NB4 (cell line): ENCODE measurements at places on chromosomes 7 and 10.

DNA sequence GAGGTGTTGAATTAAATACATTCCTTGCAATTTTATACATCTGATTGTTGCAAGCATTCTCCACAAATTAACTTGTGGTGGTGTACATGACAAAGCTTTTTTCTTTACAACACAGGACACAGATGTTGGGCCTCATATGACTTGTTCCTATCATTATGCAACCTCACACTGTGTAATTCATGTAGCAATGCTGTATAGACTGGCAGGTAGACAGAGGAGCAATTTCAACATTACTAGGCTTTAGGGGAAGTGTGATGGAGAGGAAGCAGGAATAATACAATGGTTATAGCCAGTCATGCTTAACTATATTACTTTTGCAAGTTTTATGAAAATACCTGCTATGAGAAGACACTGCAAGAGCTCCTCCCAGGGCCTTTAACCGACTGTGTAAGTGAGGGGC is 832.1 kb downstream of the CNTNAP2 start:
- DNase-seq, result peak; percentile 15

- DNase-seq, result no peak
These were observed 94.2 kb downstream of the CUBN start for GRCh38 chr10:17035446-17035845.

DNA sequence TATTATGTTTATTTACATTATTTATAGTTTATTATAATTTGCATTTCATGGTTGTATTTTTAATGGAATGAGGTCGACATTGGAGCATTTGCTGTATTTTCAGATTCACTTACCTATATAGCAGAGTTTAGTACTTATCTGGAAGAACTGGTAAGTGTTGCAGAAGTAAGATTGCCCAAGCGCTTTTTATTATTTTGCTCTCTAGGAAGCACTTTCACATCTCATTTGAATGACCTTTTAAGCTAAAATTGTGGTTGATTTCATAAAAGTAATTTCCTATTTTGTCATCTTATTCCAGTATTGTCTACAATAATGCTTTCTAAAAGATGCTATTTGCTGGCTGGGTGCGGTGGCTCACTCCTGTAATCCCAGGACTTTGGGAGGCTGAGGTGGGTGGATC is 28.6 kb downstream of the SEC61A2 start:
- peak; percentile 5 for DNase-seq

DNA sequence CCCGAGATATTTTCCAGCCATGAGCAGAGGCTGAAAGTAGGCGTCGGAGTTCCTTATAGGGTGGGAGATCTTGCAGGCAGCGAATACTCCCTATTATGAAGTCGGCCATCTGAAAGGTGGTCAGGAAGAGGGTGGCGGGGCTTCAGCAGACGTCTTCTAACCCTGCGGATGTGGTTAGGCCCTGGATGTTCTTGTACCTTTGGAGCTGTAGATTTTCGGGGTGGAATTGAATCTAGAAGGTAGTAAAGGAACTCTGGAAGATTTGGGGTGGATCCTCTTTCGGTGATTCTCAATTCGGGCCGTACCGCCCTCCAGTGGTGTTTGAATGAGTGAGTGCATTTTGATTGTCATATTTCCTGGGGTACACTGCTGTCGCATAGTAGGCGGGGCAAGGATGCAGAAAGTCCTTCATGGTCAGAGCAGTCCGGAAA is 635 bp downstream of the NUP205 start:
- DNase-seq, result peak; percentile 92

DNA sequence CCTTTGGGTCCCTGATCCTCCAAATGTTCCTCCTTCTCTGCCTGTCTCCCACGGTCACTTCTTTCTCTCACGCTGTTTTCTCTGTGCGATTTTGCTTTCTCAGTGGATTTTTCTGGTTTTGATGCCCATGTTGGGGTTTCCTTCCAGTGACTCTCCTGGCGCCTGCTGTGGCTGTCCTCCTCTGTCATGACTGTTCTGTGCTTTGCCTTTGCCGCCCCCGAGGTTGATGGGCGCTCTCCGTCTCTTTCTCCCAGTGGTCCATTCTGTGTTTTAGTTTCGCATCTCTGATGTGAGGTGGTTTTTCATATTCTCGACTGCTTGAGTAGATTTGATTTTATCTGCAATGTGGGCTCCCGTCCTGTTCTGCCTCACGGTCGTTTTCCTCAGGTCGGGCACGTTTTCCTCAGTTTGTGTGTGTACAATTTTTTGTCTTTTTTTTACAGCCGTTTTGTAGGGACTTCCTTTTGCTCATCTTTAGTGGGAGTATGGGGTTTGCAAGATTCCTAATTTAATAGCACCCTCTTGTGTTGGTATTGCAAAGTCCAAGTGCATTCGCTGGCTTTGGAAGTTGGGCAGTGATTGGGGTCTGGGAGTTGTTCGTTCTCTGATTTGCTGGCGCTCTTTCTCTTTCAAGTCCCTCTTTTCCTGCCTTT is 100.0 kb downstream of the INPP5A start:
- DNase-seq, result peak; percentile 81

DNA sequence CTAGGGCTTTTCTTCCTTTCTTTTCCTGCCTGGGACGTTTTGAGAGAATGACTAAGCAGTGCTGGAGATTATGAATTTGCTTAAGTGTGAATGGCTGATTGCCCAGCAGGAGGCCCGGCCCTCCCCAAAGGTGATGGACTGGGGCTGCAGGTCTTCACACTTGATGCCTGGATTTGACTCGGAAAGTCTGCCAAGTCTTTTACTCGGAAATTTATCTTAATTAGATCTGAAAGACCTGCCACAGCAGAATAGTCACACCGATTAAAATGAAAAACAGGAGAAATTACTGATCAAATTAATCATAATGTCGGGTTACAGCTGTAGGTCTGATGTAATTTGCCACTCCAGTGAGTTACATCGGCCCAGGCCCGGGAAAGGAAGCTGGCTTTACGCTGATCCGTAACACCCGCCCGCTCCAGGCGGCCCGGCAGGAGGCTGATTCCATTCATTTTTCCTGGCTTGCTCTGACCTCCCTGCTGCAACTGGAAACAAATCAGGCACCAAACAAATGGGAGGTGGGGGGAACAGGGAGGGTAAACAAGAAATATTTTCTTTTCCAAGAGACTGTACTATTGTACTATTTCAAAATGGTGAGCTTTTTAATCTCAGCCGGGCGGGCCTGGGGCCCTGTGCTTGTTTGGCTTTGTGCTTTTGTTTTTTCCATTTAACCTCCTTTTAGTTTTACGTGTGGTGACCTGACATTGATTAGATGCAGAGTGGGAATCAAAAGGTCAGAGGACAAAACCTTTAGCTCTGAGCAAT is 212.4 kb upstream of the YAE1 start:
- no peak for DNase-seq

- no peak for DNase-seq
These were observed 20.6 kb upstream of the AKR1C3 start for GRCh38 chr10:5073659-5074058.

GRCh38 chr10:96560966-96561887 is 25.6 kb downstream of the TM9SF3 start:
- no peak for DNase-seq

DNA sequence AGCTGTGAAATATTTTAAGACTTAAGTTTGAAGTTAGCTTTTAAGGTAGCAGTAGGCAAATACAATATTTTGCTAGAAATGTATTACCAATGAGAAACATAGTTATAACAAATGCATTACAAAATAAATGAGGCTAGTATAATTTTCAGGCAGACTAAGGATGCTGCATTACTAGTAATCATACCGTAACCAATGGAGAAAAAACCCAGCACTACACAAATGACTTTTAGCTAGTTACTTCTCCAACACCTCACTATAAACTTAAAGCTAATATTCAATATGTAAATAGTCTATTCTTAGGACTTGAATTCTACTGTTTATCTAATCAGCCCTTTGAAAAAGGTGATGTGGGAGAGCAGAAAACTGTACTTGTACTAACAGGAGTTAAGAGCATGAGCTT is 285.3 kb upstream of the KLF14 start:
- no peak for DNase-seq

DNA sequence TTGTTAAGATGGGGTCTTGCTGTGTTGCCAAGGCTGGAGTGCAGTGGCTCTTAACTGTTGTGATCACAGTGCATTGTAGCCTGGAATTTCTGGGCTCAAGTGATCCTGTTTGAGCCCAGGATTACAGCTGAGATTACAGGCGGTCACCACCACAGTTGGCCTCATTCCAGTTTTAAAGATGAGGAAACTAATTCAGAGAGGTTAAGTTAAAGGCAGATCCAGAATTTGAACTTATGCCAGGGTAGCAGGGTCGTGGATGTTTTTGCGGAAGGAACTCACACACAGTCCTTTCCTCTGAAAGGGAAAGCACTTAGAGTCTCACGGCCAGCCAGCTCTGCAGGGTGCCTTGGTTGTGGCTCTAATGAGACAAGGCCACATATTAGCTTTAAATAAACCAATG is 84.7 kb downstream of the MMRN2 start:
- no peak for DNase-seq

GRCh38 chr10:94219829-94220228 is 142.9 kb downstream of the NOC3L start:
- no peak for DNase-seq

DNA sequence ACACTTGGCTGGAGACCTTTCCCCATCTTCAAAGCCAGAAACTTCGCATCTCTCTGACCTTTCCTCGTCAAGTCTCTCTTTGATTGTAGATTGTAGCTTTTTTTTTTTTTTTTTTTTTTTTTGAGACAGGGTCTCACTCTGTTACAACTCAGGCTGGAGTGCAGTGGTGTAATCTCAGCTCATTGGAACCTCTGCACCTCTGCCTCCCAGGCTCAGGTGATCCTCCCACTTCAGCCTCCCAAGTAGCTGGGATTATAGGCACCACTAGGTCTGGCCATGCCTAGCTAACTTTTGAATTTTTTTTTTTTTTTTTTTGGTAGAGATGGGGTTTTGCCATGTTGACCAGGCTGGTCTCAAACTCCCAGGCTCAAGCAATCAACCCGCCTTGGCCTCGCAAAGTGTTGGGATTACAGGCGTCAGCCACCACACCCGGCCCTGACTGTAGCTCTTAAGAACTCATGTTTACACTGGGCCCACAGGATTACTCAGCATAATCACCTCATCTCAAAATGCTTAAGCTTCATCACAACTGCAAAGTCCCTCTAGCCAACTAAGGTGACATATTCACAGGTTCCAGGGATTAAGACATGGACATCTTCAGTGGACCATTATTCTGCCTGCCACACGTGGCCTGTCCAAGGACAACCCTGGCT is 11.7 kb downstream of the POLL start:
- DNase-seq, result no peak

GRCh38 chr10:127715782-127716378 is 21.1 kb upstream of the FOXI2 start:
- peak; percentile 47 for DNase-seq

DNA sequence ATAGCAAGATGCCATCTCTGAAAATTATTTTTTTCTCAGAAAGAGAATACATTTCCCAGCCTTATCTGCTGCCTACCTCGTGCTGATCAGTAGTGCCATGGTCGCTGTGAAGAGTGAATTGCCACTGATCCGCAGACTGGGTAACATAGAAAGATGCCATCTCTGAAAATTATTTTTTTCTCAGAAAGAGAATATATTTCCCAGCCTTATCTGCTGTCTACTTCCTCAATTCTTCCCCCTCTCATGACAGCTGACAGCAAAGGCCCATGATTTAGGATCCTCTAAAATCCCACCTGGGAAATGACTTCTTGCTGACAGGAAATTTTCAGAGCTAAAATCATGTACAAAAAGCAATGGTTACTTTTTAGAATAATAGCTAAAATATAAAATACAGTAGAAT is 92.5 kb upstream of the AHR start:
- DNase-seq, result no peak

DNA sequence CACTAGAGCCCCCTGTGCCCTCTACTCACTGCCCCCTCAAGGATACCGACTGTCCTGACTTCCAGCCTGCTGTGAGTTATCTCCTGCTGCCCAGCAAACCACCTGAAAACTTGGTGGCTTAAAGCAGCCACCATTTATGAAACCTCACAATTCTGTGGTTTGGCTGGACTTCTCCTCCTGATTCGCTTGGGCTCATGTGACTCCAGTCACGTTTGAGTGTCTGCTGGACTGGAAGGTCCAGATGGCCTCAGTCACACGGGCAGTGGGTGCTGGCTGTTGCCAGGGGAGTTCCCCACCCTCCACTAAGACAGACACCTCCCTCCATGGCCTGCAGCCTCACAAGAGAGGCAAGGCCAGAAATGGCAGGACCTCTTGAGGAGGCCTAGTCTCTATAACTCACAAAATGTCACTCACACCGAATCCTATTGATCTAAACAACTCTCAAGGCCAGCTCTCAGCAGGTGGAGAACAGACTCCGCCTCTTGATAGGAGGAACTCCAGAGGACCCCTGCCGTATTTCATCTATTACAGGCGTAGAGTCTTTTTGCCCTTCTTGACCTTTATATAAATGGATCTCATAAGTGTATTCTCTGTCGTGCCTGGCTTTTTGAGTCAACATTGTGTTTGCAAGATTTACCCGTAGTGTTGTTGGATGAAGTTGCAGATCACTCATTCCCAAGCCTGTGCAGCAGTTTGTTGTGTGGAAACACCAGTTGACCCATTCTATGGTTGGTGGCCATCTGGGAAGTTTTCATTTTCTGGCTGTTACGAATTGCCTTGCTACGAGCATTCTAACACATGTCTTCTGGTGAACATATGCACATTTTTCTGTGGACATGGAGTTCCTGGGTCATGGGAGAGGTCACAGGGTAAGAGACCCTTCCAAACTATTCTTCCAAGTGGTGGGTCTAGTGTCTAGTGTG is 48.3 kb downstream of the ZMIZ1 start:
- DNase-seq, result no peak

GRCh38 chr7:100896732-100897608 is 1.3 kb upstream of the ACHE start:
- peak; percentile 48 for DNase-seq

DNA sequence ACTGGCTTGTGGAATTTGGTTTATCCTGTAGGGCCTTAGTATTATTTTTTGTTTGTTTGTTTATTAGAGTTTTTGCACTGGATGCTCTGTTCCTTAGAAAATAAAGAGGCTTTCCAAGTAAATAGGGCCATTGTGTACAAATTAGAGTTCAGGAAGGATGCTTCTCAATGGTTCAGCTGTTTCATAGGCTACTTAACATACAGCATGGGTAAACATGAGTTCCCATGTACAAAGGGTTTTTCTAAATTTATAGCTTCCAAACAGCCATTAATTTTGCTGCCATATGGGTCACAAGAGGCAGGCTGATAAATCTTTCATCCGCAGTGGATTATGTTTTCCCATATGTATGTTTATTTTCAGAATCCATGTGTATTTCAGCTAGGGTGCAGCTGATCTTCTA is 121.6 kb upstream of the WDR11 start:
- no peak for DNase-seq

DNA sequence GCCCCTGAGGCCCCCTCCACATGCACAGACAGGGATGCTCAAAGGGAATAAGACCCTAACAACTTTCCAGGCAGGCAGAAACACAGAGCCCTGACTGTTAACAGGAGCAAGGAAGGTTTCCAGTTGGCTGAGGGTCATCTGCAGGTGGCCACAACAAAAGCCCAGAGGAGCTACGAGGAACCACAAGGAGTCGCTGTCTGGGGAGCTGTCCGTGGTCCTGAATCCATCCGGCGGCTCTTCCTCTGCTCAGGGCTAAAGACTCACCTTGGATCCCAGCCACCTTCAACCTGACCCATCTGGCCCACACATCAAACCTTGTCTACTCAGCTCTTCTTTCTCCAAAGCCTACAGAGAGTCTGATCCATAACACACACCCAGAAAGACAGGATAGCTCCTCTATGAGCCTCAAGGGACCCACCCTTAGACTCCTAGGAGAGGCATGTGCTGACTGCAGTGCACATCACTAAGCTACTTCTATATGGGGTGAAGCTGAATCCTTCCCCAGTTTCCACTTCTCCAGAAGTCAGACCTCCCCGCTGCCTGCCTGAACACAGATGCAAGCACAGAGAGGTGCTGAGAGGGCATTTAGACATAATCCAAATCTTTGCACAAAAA is 104.0 kb downstream of the SLIT1 start:
- DNase-seq, result peak; percentile 74
